ENCODE measurements at places on chromosomes 11 and 22.

GRCh38 chr22:25139062-25139461 is 60.6 kb upstream of the CRYBB3 start:
- DNase-seq = peak; percentile 56

DNA sequence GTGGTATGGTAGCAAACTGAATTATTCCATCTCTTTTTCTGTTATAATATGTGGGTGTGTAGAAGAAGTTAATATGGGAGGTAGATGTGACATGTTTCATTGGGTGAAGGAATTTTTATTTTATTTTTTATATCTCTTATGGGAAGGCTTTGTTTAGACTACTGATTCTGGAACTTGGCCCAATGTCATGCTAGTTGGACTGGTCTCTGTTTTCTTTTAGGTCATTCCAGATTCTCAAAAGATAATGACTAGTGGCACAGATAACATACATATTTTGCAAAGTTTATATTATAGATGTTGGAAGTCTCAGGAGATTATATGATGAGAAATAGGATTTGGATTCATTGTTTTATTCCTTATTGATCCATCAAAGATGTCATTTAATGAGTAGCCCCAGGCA is 1.3 kb upstream of the OOSP3 start:
- no peak for DNase-seq

- no peak for DNase-seq
These were observed 226.4 kb downstream of the LUZP2 start for GRCh38 chr11:24723231-24723630.

GRCh38 chr11:88313441-88313840 is 24.1 kb downstream of the CTSC start:
- no peak for DNase-seq

DNA sequence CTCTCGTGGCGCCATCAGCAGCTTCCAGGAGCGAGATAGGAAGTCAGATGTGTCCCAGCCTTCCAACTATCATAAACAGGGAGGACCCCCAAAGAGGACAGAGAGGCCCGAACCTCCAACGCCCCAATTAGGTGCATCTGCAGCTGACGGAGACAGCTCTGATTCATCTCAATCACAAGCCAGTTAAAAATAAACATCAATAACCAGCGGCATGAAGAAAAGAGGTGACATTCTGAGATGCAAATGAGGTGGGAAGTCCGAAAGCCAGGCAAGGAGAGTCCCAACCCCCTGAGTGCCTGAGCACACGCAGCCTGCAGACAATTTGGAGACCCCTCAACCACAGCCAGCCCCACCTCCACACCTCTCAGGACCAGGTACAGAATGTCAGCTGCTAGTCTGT is 28.1 kb upstream of the IGSF9B start:
- no peak for DNase-seq

DNA sequence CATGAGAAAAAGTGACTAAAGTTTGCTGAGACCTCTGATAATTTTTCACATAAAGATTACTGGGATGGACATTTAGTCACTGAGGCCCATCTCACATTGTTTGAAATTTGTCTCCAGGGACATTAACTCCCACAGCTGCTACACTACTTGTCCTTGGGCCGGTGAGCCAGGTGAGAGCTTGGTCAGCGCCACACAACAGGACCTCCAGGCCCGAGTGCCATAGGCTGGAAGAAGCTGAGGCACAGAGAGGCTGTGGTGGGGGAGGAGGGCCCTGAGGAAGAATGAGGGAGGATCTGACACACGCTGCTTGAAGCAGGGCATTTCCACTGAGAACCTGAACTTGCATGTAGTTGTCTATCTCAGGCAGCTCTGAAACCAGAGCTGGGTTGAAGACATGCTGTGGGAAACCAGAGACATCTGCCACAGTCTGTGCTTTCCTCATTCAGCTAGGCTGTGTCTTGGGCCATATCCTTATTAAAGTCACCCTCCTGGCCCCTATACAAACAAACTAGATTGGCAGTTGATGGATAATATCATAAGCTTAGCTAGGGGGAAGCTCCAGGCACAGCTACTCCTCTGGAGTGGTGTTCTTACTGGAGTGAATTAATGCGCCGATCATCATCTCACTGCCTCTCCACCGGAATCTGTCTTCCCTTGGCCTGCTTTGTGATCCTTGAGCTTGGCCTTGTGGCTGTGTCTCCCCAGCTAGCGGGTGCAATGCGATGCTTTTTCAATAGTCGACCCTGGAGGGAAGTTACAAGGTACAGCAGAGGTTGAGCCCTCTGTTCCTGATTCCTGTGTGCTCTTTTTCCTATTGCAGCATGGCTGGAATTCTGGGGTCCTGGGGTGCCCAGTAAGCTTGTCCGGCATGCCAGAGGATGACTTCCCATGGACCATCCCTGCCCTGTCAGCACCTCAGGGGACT is 225.3 kb upstream of the B3GAT1 start:
- DNase-seq = no peak

DNA sequence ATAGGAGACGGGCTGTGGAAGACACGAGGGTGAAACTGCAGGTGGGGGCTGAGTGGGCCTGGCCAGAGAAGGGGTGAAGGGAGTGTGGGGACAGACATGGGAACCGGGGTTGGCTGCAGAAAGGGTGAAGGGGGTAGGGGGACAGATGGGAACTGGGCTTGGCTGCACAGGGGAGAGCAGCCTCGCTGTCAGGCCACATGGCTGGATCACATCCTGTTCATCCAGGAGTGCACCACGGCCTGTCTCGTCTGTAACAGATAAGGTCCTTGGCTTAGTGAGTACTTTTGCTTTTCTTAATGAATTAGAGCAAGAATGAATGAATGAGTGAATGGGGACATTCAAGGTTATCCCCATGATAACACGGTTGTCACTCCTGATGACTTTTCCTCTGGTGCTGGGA is 13.5 kb downstream of the FBLN1 start:
- no peak for DNase-seq

Data from mucosa of gallbladder (tissue), 1 donor.